Right hindlimb (tissue), 1 donor: ENCODE measurements at places on chromosomes 16 and 17.

DNA sequence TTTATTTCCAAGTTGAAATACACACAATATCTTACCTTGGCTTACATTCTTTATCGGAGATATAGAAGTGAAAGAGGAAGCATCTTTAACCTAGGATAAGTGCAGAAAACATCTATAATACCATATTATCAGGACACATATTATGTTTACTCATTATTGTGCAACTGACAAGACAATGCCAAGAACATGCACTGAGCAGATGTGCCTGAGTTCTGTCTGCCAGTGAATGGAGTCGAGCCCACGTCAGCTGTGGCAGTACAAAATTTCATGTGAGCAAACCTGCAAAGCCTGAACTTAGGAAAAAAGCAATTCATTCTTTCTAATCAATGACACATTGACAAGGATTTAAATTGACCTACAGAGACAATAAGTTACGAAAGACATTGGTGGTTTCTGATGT, 154.4 kb downstream of the AXIN2 start:
- DNase-seq: no peak

- DNase-seq: no peak
Measured at GRCh38 chr17:76879254-76879653, 11.1 kb downstream of the MGAT5B start.

- no peak for DNase-seq
Measured at GRCh38 chr17:56708220-56708558, 114.7 kb downstream of the NOG start.

DNA sequence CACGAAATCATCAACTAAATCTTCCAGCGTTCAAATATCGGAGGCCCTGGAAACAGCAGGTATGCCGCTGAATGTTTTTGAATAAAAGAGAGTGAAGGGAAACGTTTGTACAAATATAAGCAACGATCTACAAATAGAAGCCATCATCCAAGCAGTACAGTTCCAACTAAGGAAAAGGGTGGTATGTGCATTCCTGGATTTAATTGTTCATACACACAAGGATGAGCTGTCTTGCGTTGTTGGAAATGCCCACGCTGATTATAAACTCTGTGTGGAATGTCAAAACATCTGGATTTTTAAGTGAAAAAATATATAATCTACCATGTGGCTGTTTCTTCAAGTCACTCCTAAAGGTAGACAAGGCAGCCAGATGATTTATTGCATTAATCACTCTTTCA, 191.8 kb upstream of the HSBP1 start:
- DNase-seq: no peak

DNA sequence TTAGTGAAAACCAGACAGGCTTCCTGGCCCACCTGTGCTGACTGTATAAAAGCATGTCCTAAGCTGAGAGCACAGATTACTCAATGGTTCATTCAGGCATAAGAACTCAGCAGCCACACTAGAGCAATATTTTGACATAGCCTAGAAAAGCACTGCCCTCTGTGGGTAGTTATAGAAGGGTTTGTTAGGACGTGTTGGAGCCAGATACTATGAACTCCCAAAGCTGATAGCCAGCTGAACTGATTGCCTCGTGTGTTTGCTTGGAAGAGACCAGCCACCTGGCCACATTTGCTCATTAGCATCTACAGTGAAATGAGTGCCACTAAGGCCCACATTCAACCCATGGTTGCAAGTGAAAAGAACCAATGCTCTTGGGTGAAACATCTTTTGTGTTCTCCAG, 30.8 kb upstream of the ABCA5 start:
- no peak for DNase-seq

DNA sequence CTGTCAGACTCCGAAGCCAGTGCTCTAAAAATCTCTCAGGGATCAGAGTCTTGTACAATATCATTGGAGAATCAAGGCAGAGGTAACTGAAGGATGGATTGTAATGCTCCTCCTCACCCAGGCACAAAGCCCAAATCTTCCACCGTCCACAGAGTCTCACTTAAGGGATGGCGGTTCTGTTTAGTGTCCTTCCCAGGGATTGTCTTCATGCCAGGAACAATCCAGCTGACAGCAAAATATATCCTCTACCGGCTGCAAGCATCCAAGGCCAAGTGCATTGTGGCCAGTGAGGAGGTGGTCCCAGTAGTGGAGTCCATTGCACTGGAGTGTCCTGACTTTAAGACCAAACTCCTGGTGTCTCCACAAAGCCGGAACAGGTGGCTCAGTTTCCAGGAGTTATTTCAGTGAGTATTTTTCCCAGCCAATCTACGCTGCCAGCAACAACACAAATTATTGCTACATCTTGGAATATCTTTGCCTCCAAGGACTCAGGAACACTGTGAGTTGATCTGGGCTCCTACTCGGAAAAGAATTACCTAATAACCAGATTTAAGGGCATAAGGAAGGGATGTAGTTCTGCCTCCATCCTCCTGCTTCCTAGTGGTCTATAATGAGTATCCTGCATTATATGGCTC, 13.9 kb upstream of the ACSM1 start:
- no peak for DNase-seq

GRCh38 chr17:28860363-28860808, 5.6 kb downstream of the ERAL1 start:
- no peak for DNase-seq

DNA sequence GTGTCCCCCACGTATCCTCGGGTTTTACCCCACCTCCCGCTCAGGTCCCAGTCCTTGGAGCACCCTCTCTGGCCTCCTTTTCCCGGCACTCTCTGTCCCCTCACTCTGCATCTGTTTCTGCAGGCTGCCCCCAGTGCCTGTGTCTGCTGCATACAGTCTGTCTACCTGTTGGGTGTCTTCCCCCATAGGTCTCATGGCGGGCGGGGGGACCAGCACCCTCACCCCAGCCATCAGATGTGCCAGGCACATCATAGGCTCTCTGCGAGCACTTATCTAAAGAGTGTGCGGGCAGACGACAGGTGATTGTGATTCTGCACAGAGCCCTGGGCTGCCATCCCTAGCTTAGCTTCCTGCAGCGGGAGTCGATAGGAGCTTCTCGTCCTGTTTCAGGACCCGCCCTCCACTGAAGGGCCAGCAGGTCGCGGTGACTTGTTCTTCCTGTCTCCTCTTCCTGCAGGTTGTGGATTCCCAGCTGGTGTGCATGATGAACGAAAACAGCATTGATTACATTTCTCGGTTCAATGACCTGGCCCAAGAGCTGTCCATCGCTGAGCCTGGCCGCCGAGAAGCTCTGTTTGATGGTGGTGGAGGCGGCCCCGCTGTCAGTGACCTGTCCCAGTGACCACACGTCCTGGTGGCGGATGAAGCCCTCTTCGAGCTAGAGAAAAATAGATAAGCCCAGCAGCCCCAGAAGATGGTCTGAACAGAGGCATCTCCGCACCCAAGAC, 4.5 kb upstream of the JPT2 start:
- DNase-seq: no peak

DNA sequence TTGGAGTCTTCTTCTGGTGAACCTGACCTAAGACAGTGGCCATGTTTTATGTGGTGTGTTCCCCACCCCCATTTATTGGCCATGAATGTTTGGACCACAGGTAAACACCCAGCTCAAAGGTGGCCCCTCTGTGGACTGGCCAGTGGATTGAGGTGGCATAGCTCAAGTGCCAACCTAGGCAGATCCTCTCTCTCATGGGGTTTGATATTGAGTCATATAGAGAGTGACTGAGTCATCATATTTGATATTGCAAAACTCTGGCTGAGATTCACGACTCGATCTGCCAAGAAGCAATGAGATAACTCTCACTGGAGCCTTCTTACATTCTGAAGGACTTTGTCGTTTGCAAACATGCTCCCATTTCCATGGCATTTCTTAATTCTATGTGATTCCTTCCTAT, 10.5 kb upstream of the TEKT3 start:
- no peak for DNase-seq

GRCh38 chr17:6460531-6461161, 16.4 kb downstream of the PIMREG start:
- no peak for DNase-seq

DNA sequence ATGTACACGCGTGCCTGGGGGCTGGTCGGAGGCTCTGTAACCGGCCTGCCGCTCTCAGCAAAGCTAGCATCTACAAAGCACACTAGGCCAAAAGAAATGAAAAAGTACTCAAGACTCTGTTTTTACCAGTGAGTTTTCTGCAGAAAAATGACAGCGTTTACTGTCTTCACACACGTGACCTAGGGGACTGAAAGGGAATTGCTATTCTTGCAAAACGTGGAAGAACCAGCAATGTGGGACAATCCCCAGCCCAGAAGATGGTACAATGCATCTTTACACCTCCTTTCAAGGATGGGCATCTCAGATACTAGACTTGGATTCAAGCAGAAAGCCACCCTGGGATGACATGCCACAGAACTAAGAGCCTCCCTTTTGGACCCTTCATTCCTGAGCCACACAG, 41.5 kb downstream of the NDEL1 start:
- no peak for DNase-seq

- DNase-seq: no peak
Measured at GRCh38 chr17:15740570-15741120, 8.6 kb downstream of the TBC1D26 start.

DNA sequence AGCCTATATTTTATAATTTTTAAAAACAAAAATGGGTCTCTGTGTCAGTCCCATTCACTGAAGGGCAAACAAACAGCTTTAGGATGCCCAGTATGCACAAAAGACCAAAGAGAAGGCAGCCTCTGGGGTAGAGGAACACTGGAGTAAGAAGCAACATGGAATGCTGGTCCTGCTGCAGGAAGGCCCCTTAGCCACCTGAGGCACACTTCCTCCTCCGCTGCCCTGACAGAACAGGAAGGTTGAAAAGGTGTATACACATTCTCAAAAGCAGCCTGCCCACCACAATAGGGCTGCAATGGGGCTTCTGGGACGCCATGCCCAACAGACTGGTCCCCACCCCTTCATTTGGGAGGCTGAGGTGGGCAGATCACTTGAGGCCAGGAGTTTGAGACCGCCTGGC, 19.5 kb downstream of the TOM1L2 start:
- DNase-seq: no peak

GRCh38 chr17:64718058-64718457, 56.0 kb upstream of the SMURF2 start:
- no peak for DNase-seq

DNA sequence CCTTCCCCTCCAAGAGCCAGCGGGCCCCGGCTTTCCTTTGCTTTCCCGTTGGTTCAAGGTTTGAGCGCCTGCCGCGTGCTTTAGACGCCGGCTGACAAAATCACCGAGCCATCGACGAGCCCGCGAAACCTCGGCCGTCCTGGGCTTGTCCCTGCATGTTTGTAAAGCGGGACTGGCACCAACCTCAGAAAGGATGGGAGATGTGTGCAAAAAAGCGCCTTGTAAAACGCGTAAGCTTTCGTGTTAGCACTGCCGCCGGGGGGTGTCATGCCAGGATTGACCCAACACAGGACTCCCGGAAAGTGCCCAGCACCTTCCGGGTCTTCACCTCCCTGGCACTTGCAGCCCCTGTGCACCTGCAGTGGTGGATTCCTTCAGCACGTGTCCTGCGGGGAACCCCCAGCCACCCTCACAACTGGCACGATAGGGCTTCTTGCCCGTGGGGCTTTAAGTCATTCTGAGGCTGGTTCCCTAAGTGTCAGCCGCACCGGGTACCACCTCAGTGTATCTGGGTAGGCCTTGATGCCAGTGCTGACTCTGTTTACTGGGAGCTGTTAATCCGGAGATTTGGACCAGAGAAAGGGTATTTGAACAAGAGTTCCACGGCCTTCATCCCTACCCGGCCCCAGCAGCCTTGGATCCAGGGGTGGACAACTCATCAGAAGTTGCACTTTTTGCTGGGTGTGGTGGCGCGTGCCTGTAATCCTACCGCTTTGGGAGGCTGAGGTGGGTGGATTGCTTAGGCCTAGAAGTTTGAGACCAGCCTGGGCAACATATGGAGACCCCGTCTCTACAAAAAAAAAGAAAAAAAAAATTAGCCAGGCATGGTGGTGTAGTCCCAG, 817 bp downstream of the NDUFAF8 start:
- no peak for DNase-seq

DNA sequence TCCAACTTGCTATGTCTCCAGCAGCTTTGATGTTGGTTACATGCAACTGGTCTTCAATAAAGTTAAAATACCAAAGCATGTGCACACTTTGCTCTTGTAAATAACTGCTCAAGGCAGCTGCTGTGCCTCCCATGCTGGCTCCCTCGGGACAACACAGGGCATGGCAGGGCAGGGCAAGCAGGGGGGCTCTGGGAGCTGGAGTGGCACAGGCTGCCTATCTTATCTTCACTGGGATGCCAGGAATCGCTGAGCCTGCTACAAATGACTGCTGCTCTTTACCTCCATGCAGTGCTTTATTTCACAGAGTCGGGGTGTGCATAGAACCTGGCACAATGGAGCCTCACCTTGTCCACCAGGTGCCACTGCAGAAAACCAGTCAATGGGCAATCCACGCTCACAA, 21.8 kb downstream of the PEMT start:
- DNase-seq: no peak

DNA sequence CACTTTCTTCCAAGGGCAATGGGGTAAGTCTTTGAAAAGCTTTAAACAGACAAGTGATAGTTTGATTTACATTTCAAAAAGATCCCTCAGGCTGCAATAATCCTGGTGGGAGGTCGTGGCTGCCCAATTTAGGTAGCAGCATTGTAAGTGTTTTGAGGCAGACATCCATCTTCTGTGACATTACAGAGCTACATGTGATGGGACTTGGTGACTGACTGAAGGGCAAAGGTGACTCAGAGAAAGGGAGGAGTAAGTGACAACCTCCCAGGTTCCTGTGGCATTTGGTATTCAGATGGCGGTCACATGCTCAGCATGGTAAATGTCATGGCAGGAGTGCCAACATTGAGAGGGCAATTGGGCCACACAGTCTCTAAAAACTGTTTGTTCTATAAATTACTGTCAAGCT, 26.5 kb downstream of the STAT3 start:
- no peak for DNase-seq

DNA sequence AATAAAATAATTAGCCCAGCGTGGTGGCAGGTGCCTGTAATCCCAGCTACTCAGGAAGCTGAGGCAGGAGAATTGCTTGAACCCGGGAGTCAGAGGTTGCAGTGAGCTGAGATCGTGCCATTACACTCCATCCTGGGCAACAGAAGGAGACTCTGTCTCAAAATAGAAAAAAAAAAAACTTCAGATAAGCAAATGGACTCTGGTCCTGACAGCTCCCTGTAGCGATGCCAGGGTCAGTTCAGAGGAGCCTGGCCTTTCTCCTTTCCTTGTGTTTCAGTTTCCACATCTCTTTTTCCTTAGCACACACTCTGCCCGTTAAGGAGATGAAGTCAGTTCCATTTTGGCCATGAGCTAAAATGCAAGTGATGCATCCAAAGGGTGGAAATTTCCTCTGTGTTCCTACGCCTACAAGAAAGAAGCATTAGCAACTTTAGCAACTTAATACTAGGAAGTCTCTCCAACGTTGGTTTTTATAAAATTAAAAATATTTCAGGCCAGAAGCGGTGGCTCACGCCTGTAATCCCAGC, 11.6 kb upstream of the GRB2 start:
- DNase-seq: no peak

- no peak for DNase-seq
Measured at GRCh38 chr16:78906135-78906534, 694.4 kb downstream of the MAF start.

DNA sequence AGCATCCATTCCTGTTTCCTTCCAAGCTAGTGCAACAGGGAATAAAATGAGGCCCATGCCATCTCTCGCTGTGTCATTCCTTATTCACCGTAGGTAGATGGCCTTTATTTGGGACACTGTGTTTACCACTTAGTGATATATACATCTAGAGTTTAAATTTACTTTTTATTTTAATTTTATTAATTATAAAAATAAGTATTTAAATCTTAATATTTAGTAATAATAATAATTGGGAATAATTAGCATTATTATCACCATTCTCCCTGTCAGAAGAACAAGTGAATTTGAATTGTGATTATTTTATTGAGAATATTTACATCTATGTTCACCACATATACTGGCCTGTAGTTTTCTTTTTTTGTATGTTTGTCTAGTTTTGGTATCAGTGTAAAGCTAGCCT, 692.9 kb upstream of the KIF2B start:
- DNase-seq: no peak
